ENCODE measurements at places on chromosomes 5 and 9.

GRCh38 chr5:133612249-133612860, at the start of gene FSTL4:
Gene FSTL4, minus strand, starts transcription at chr5:133612541.
- DNase-seq = peak; percentile 13

- DNase-seq = no peak
Measured at GRCh38 chr5:139431706-139432105, 7.6 kb downstream of the DNAJC18 start.

GRCh38 chr5:151581347-151581746, 9.8 kb downstream of the FAT2 start:
- DNase-seq = no peak

- no peak for DNase-seq
Measured at GRCh38 chr9:3235497-3235896, 290.3 kb downstream of the RFX3 start.

GRCh38 chr5:134510970-134511795, 14.3 kb upstream of the JADE2 start:
- DNase-seq = no peak

DNA sequence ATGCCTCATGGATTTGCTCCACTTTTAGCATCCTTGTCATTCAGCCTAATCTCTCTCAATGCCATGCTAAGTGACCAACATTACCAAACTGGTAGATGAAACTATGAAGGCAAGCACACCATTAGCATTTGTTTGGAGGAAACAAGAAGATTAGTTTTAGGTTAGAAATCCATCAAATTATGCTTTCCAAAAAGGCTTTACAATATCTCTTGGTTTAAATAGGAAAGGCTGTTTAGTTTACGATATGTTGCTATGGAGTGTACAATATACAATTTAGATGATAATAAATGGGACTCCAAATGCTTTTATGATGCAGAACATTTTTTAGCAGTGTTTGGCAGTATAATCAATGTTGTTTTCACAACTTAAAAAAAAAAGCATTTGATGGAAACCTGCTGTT, 47.8 kb upstream of the CTXN3 start:
- no peak for DNase-seq

GRCh38 chr9:130780415-130780814, 54.6 kb upstream of the ABL1 start:
- no peak for DNase-seq

DNA sequence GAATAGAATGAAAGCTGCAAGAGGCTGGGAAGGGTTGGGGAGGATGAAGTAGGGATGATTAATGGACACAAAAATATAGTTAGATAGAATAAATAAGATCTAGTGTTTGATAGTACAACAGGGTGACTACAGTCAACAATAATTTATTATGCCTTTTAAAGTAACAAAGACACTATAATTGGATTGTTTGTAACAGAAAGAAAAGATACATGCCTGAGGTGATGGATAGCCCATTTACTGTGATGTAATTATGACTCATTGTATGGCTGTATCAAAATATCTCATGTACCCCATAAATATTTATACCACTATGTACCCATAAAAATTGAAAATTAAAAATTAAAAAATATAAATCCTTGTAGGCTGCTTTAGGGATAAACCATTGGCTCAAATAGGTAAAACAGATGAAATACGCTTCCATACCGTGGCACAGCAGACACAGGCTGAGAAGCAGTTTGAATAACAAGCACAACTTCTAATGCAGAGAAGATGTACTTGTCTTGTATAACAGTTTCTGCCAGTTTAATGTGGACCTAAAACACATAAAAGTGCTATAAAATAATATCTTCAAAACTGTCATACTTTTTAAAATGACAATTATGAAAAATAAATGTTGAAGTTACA, 34.9 kb downstream of the APBA1 start:
- no peak for DNase-seq

DNA sequence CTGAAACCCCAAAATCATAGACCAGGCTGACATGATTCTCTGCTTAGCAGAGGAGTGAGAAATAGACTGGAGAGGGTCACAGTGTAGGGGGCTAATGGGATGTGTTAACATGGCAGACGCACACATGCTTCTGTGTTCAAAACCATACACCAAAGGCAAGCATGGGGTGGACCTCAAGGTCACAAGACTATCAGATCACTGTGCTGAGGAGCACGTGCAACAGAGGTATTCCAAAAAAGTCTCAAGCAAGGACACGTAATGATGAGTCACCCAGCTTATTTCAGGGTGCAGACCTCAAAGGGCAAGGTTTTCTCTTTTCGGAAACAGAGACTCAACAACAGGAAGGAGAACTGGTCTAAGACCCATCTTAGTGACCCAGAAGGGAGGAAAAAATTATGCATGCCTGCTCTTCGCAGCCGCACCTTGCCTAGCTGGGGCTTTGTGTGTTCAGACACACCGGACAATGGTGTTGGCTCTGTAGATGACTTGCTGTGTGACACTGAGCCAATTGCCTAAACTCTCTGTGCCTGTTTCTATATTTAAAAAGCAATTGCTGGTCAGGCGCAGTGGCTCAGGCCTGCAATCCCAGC, 20.3 kb downstream of the WHRN start:
- no peak for DNase-seq

DNA sequence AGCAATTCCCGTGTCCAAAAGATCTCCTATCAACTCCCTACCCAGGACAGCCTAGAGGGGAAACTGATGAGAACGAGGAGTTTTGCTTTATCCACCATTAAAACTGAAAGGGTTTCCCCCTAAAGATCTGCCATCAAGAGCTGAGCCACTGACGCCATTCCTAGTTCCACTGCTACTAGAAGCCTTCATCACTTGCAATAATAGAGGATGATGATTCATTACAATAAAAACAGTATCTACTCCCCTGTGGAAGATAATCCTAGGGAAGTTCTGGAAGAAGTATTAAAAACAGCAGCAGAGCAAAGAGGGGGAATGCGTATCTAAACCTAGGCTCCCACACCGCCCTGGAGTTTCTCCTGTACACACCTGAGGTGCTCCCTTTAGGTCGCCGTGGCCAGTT, 394.5 kb downstream of the BNC2 start:
- no peak for DNase-seq

- peak; percentile 43 for DNase-seq
Measured at GRCh38 chr9:17528859-17529258, 50.0 kb upstream of the SH3GL2 start.

DNA sequence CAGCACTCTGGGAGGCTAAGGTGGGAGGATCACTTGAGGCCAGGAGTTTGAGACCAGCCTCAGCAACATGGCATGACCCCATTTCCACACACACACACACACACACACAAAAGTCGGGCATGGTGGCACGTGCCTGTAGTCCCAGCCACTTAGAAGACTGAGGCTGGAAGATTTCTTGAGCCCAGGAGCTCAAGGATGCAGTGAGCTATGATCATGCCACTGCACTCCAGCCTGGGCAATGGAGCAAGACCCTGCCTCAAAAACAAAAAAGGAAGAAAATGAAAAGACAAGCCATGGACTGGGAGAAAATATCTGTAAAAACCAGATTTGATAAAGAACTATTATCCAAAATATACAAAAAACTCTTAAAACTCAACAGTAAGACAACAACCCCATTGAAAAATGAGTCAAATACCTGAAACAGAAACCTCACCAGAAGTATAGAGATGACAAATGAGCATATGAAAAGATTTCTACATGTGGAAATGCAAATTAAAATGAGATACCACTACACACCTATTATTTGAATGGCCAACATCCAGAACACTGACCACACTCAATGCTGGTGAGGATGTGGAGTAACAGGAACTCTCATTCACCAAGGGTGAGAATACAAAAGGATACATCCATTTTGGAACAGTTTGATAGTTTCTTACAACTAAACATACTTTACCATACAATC, 24.7 kb downstream of the DNAJA1 start:
- DNase-seq = no peak

Data from NCI-H1694 treated with DMSO at 0.1 percent for 48 hours (cell line).